WTC11 (cell line): ENCODE measurements at places on chromosomes 7 and 10. TPM values are rescaled to one million over a fixed set of nuclear protein-coding genes. Genes with fewer than 3 reads are reported as not detected.
A peak's percentile ranks its signal among the peaks of the same experiment; 100 is the strongest.

GRCh38 chr7:43014406-43014805 lies 82.2 kb downstream of the MRPL32 start:
- no peak for DNase-seq

DNA sequence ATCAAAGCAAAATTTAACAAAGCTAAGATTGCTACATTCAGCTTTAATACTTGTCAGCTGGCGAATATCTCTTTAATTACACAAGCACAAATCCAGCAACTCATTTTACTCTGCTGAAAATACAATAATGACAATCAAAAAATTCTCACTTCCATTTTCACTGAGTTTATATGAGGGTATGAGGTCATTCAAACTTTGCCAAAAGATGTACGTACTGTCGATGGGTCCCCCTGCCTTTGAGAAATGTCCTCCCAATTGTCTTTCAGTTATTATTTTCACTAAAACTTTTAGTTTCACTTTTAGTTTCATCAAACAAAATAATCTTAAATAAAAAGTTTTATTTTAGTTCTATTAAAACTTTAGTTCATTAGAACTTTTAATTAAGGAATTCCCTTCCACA lies 159.5 kb upstream of the WDR11 start:
- no peak for DNase-seq

- DNase-seq = no peak
These were observed 111.9 kb downstream of the ATXN7L1 start for GRCh38 chr7:105764506-105764905.

- no peak for DNase-seq
These were observed 12.3 kb downstream of the NOD1 start for GRCh38 chr7:30466266-30466665.

DNA sequence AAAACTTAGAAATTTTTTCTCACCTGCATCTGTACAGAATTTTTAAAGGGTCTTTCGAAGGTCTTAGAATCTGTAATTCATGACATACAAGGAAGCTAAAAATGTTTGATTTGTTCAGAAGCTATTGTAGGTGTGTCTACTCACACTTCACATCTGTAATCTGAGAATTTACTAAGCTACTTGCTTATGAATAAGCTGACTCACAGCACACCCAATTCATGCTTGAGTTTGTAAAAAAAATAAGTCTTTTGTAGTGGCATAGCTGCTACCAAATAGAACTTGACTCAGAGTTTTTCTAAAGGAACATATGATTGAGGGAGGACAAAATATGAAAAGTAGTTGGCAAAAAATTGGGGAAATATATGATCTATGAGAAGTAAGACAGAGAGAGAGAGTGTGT lies 12.7 kb upstream of the AGR2 start:
- DNase-seq = no peak

DNA sequence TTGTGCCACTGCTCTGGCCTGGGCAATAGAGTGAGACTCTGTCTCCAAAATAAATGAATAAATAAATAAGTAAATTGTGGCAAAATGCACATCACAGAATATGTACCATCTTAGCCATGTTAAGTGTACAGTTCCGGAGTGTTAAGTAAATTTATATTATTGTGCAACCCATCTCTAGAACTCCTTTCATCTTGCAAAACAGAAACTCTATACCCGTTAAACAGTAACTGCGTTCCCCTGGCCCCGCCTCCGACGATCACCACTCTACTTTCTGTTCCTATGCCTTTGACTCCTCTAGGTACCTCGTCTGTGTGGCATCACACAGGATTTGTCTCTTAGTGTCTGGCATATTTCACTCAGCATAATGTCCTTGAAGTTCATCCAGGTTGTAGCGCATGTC lies 356.4 kb upstream of the FOXK1 start:
- no peak for DNase-seq

DNA sequence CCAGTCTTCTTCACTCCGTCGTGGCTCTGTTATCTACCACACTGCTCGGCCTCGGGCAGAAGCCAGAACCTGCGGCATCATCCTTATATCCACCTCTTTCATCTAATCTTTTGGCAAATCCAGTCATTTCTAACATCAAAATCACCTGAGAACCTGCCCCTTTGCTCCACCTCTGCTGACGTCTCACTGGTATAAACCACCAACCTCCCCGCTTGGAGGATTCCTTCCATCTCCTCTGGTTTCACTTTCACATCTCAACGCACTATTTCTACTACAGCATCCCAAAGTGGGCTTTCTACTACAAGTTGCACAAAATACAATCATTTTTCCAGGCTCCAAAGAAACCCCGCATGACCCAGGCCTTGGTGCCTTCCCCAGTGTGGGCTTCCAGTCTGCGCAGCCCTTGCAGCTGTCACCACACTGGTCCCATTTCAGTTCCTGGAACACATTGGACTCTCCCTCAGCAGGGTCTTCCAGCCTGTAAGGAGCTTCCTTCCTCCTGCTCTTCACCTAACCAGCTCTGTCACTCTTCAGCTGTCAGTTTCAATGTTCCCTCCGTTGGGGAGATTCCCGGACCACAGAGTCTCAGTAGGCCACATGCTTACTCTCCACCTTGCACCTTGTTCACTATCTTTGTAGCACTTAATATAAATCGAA lies 85.0 kb downstream of the PRKCQ start:
- DNase-seq = no peak

- peak; percentile 9 for DNase-seq
These were observed 107.7 kb upstream of the RET start for GRCh38 chr10:42969147-42969546.

DNA sequence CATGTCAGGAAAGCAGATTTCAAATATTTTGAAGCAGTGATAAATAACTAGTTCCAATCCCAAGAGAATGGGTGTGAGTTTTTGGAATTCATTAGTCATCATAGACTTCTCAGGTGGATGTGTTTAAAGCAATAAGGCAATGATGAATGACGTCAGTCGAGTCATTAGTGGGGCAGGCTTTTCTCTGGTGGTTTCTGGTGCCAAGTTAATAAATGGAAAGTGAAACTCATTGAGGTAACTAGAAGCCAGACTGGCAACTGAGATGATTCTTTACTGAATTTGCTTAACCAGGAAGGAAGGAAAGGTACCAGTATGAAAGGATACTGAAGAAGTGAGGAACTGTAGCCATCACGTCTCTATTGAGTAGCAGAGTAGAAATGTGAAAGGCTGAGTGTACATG lies 311.0 kb downstream of the GPAM start:
- no peak for DNase-seq

- DNase-seq = no peak
These were observed 1.2 kb downstream of the HIPK2 start for GRCh38 chr7:139776486-139777132.

DNA sequence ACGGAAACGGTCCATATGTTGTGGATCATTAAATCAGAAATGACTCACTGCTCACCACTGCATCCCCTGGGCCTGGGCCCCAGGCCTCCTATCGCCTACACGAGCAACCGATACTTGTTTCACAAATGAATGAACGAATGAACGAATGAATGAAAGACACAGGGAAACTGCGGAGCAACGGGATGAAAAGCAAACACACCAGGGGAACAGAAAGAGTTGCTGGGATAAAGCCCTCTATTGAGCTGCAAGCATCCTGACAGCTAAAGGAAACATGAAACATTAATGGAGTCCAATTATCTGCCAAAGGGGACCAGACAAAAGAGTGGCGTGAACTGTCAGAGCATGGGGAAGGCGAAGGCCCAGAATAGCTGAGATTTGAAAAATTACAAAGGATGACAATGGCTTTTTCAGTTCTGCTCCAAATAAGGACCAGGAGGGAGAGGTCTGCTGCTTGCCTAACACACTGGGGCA lies 92.1 kb downstream of the GRB10 start:
- DNase-seq = no peak

GRCh38 chr7:37916017-37916672 lies 472 bp downstream of the SFRP4 start:
- peak; percentile 42 for DNase-seq

DNA sequence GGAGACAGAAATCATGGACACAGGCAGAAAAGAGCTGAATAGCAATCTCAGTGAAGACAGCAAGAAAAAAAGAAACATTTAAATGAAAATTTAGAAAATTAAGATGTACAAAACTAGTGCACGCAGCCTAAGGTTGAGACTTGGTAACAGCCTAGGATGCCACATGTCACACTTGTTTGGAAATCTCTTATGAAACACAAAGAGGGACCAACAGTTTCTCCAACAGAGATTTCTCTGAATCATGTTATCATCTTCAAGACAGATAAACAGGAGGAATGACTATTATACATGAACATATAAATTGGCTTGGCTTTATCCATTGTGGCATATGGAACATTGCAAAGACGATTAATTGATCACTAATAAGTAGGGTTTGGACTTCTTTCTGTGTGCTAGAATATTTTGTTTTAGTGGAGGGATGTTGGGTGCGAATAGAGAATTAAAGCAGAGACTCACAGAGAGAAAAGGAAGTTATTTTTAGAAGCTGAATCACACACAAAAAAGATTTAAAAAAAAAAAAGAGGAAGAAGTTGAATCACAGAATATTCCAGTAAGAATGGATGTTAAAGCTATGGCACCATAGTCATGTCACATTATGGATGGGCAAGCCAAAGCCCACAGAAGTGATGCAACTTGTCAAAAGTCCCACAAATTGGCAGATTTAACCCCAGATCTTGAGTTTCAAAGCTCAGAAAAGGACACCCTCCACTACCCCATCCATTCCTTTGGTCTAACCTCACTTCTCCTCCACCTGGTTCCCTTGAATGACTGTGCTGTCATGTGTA lies 91.6 kb downstream of the MYOF start:
- DNase-seq = no peak

GRCh38 chr7:109479388-109479787 lies 909.7 kb downstream of the DNAJB9 start:
- no peak for DNase-seq

DNA sequence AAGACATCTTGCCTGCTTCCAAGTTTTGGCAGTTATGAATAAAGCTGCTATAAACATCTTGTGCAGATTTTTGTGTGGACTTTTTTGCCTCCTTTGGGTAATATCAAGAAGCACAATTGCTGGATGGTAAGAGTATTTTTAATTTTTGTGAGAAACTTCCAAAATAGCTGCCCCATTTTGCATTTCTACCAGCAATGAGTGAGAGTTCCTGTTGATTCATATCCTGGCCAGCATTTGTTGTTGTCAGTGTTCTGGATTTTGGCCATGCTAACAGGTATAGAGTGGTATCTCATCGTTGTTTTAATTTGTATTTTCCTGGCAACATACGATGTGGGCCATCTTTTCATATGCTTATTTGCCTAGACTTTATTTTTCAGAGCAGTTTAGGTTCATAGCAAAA lies 53.9 kb downstream of the BTAF1 start:
- DNase-seq = no peak

DNA sequence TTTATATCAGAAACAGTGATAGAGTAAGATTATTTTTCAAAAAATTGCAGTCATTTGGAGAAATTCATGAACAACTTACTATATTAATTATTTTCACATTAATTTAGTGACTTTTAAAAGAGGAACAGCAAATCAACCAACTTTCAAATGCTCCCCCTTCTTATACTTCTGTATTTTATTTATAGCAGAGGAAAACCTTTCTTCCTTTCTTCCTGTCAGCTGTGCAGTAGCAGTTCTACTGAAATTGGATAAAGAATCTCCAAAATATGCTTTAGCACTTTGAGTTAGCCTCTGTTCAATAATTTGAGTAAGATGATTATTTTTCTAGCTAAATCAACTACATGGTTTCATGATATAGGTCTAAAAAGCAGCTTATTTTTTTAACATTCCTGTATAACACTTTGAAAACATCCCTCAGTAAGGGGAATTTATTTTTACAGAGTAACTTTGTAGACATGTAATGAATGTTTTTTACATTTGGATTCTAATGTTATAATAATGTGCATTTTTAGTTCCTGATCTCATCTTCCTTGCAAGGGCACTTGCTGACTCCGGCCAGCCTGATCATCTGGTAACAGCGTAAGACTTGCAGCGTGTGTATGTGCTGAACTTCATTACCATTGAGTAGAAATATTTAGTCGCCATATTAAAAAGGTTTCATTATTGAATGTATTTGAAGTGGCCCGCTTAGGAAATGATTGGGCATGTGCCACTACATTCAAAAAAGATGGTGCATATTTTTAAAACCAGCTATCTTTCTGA lies 158.3 kb upstream of the HDAC9 start:
- DNase-seq = no peak

GRCh38 chr10:21535494-21535965 lies 1.5 kb downstream of the MLLT10 start:
- no peak for DNase-seq

- DNase-seq = no peak
These were observed 617.2 kb downstream of the GRM8 start for GRCh38 chr7:126635545-126635944.

DNA sequence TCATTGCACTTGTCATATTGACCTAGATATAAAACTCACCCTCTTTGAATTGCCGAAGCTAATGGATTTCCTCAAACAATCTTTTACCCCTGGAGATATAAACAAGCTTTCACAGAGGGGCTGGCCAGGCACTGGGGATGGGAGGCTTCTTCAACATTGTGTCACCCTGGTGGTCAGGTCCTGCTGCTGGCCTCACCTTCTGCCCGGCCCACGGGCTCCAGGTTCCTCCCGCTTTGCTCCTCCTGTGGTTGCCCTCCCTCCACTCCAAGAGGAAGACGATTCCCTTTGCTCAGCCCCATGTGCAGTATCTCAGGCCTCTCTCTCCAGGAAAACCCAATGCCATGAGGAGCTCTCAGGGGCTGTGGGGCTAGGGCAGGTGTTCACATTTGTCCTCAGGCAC lies 118.1 kb upstream of the ADCY1 start:
- DNase-seq = no peak

- no peak for DNase-seq
These were observed 165.0 kb upstream of the GPR26 start for GRCh38 chr10:123501148-123501547.

- peak; percentile 57 for DNase-seq
These were observed 151.2 kb upstream of the TNRC18 start for GRCh38 chr7:5574770-5575269.

The ZFAND2A gene
- total RNA-seq = 14.5 to 16.1 TPM (median 15.3 TPM) in 3 replicates

The ZEB1 gene
- 0.18 to 0.39 TPM (median 0.34 TPM) in 3 replicates for total RNA-seq

The BMI1 gene
- total RNA-seq = 3.4 to 4.0 TPM (median 4.0 TPM) in 3 replicates

The OPN1SW gene
- not detected in 3 replicates for total RNA-seq

The COL26A1 gene
- total RNA-seq = 64.4 to 70.9 TPM (median 67.0 TPM) in 3 replicates

The MALRD1 gene
- 0.50 to 0.64 TPM (median 0.60 TPM) in 3 replicates for total RNA-seq

The SAP25 gene
- total RNA-seq = 9.3 to 11.7 TPM (median 9.7 TPM) in 3 replicates

The CHRM2 gene
- 0.05 to 0.76 TPM (median 0.15 TPM) in 3 replicates for total RNA-seq

The AOAH gene
- total RNA-seq = 0.31 to 0.34 TPM in 2 of 3 replicates, not detected in the other

The PON1 gene
- total RNA-seq = 0.25 to 0.26 TPM in 2 of 3 replicates, not detected in the other

The GLI3 gene
- 41.0 to 46.2 TPM (median 42.1 TPM) in 3 replicates for total RNA-seq

The HECTD2 gene
- total RNA-seq = 6.5 to 9.4 TPM (median 8.5 TPM) in 3 replicates

The NPY4R gene
- total RNA-seq = 0.14 TPM in 1 of 3 replicates, not detected in the others

The OR2A7 gene
- total RNA-seq = 6.3 to 9.9 TPM (median 9.4 TPM) in 3 replicates

The EPHA1 gene
- total RNA-seq = 159 to 203 TPM (median 162 TPM) in 3 replicates

The CFTR gene
- total RNA-seq = 0.72 to 1.4 TPM (median 0.89 TPM) in 3 replicates

The OIT3 gene
- total RNA-seq = not detected in 3 replicates

The MLLT10 gene
- total RNA-seq = 52.7 to 60.3 TPM (median 60.1 TPM) in 3 replicates
